CD4-positive, alpha-beta T cell treated with Interleukin-6 at 100 ng/mL for 8 hours (primary cell): ENCODE measurements at places on chromosomes 4 and X.

DNA sequence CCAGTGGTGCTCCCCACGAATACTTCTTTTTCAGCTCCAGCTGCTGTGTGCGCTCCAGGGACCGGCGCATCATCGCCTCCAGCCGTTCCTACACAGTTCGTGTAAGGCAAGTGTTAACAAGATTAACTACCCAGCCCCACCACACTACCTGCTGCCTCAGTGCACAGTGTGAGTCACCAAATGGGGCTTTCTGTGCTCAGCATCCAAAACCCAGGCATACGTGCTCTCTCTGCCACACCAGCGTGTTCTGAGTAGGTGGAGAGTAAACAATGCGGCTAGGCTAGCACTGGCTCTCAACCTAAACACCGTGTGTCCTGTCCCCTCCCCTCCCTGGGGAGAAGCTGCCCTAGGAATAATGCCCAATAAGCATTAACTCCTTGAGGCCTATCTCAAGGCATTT, 60.0 kb downstream of the MAP7D2 start:
- no peak for DNase-seq

- DNase-seq, result no peak
Observed at GRCh38 chr4:156293657-156294297, 340.1 kb upstream of the CTSO start.

DNA sequence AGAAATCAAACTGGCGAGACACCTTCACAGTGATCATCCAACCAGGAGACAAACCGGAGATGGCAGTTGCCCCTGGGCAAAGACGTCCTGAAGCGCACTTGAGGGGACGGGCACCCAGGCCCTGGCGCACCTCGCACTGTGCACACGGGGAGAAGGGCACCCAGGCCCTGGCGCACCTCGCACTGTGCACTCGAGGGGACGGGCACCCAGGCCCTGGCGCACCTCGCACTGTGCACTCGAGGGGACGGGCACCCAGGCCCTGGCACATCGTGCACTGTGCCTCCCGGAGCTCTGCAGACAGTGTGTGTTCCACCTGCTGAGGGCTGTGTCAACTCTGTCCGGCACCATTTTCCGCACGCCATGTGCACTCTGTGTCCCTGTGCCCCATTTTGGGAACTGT, 34.6 kb upstream of the CPLX1 start:
- no peak for DNase-seq

GRCh38 chr4:73895201-73896175, 26.3 kb downstream of the CXCL1 start:
- DNase-seq, result no peak

GRCh38 chr4:77510367-77510766, 95.3 kb upstream of the CXCL13 start:
- no peak for DNase-seq

GRCh38 chrX:17474892-17475291, 99.9 kb downstream of the NHS start:
- DNase-seq, result no peak

- peak; percentile 30 for DNase-seq
Observed at GRCh38 chr4:144174401-144175067, 34.0 kb upstream of the GYPA start.

DNA sequence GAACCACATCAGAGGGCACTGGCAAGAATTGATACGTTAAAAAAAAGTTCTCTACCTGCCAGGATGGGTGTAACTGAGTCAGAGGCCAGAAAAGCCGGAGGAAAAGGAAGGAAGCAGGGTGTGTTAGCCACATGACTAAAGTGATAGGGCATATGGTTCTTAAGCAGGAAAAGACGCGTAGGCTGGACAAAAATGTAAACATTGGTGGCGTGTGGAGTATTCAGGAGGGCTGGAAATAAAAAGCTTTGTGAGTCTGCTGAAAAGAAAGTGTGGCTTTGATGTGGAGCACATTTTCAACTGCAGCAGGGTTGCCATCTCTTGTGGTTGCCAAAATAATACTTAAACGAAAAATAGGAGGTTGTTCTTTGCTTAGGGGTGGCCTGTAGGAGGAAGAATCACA, 186.5 kb upstream of the RPL34 start:
- peak; percentile 78 for DNase-seq

- no peak for DNase-seq
Observed at GRCh38 chrX:111365770-111366325, 46.1 kb downstream of the DCX start.

- DNase-seq, result no peak
Observed at GRCh38 chrX:26409636-26410035, 193.7 kb downstream of the MAGEB5 start.

DNA sequence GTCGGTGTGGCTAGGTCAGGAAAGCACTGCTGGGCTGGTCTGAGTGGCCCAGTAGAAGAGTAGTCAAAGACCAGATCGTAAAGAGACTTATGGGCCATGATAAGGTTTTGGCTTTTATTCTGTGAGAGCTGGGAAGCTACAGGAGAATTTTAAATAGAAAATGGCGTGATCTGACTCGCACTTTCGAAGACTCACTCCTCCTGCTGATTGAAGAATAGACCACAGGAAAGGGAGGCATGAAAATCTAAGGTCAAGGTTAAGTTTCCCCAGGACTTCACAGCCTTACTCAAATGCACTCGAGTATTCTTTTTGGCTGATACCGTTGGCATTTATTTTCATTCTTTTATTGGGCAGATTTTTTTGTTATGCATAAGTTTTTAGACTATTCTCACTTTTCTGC, 231.4 kb upstream of the ANKRD50 start:
- DNase-seq, result no peak

DNA sequence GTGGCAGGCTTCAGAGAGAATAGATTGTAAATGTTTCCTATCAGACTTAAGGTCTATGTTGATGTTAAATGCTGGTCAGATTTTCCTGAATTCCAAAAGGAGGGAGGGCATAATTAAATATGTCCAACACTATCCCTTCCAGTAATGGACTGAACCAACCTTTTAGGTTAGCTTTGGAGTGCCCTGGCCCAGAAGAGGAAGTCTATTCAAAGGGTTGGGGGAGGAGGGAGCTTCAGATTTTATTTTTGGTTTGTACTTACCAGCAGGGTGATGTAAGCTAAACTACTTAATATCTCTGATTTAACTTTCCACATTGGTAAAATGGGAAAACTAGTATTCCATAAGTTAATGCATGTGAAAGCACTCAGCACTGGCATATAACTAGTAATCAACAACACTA, 91.1 kb downstream of the RBM46 start:
- DNase-seq, result no peak

- DNase-seq, result no peak
Observed at GRCh38 chrX:76014321-76014720, 158.5 kb upstream of the PBDC1 start.

GRCh38 chr4:100248476-100248875, 58.2 kb upstream of the DDIT4L start:
- DNase-seq, result no peak

DNA sequence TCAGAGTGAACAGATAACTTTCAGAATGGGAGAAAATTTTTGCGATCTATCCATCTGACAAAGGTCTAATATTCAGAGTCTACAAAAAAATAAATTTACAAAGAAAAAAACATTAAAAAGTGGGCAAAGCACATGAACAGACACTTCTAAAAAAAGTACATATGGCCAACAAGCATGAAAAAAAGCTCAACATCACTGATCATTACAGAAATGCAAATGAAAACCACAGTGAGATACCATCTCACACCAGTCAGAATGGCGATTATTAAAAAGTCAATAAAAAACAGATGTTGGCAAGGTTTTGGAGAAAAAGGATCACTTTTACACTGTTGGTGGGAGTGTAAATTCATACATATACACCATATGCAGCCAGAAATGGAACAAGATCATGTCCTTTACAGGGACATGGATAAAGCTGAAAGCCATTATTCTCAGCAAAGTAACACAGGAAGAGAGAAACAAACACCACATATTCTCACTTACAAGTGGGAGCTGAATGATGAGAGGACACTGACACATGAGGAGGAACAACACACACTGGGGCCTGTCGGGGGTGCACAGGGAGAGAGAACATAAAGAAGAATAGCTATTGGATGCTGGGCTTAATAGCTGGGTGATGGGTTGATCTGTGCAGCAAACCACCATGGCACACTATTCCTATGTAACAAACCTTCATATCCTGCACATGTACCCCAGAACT, 41.6 kb upstream of the ITM2A start:
- DNase-seq, result no peak

GRCh38 chr4:165827018-165827417, 46.0 kb upstream of the TLL1 start:
- DNase-seq, result no peak

- DNase-seq, result no peak
Observed at GRCh38 chrX:65148232-65148631, 172.0 kb upstream of the ZC4H2 start.

DNA sequence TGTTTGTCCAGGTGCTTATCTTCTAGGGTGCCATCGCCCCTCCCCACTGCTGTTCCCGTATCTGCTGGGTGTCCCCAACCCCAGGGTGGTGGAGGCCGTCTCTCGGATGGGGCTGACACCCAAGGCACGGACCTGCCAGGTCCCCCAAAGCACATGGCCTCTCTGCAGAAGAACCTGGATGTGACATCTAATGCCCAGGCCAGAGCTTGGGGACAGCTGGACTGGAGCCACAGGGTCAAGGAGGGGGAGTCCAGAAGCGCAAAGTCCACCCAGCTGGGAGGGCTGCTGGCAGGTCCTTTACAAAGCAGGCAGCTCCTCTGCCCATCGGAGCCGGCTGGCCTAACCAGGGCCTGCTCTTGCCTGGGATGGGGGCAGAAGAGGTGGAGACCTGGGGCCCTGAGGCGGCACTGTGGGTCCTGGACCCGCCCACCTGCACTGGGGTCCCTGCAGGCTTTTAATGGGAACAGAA, 751 bp upstream of the DOK7 start:
- DNase-seq, result no peak

DNA sequence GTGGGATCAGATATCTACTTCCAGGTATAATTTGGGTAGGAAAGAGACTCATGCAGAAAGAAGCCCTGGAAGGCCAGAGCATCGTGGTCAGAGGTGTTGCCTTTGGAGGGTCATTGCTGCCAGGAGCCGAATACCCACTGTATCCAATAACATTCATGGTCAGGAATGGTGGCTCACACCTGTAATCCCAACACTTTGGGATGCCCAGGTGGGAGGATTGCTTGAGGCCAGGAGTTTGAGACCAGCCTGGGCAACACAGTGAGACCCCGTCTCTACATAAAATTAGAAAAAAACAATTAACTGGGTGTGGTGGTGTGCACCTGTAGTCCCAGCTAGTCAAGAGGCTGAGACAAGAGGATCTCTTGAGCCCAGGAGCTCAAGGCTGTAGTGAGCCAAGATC, 10.9 kb upstream of the F11 start:
- DNase-seq, result no peak

GRCh38 chr4:189497516-189497915, 443.2 kb upstream of the FRG1 start:
- DNase-seq, result no peak

GRCh38 chrX:149898554-149898953, 17.6 kb downstream of the MAGEA8 start:
- no peak for DNase-seq

GRCh38 chr4:43457866-43458265, 565.4 kb downstream of the GRXCR1 start:
- no peak for DNase-seq

- DNase-seq, result no peak
Observed at GRCh38 chr4:53022513-53023100, 160.5 kb downstream of the RASL11B start.

DNA sequence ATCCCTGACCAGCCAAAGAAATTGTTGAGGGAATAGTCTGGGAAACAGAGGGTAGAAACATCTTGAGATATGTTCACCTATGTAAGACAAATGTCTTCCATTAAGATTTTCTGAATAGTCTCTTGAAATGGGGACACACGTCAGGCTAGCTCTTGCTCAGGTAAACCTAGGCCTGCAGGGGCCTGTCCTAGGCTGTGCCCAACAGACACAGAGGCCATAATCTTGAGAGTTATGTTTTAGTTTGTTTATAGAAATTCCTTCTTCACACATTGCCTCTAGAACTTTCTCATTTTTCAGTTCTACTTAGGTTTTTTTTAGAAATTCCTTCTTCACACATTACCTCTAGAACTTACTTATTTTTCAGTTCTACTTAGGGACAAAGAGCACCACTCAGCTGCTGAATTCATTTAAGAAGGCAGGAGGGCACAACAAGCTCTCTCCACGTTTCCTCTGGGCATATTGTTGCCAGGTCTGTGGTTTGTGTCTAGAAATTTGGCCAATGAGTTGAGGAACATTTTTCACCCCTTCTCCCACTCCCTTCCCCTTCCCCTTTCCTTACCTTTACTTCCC, 94.9 kb downstream of the ARHGAP24 start:
- DNase-seq, result no peak

DNA sequence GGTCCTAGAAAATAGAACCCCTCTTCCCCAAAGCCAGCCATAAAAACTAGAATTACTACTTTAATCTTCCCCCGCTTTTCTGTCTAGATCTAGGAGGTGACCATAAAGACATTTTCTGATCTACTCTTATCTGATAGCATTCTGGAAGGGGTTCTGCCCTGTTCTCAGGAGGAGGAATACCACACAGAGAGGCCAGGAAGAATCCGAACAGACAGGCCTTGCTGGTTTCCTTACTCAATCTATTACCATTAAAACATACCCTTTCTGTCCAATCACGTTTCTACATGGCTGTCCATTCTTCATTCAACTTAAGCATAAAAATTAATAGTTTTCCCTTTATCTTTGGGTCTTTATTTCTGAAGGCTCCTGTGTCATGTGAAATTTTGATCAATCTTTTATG, 198.7 kb downstream of the GPAT3 start:
- DNase-seq, result no peak

DNA sequence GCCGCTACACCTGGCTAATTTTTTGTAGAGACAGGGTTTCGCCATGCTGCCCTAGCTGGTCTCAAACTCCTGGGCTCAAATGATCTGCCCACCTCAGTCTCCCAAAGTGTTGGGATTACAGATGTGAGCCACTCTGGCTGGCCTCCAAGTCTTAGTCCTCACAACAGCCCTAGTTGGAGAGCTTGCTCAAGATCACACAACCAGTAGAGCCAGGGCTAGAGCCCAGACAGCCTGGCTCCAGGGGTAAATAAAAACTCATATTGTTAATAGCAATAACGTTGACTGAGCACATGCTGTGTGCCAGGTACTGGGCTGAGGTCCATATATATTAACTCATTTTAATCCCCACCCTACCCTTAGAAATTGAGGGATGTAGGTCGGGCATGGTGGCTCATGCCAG, 7.3 kb upstream of the JAKMIP1 start:
- no peak for DNase-seq

DNA sequence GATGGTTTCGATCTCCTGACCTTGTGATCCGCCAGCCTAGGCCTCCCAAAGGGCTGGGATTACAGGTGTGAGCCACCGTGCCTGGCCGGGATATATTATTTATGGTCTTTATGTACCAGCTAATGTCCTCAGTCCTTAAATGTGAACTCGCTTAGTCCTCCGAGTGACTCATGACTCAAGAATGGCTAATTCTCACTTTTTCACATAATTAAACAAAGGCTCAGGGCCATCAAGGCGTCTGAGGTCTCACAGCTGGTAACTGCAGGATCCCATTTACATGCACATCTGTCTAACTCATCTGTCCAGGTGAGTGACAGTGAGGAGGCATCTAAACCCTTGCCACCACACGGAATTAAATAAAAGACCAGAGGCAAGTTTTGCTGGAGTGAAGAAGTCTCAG, 73.5 kb downstream of the HS3ST1 start:
- DNase-seq, result no peak

GRCh38 chr4:11729548-11729947, 300.9 kb upstream of the HS3ST1 start:
- DNase-seq, result no peak

GRCh38 chr4:20338841-20339240, 87.1 kb downstream of the SLIT2 start:
- no peak for DNase-seq

GRCh38 chr4:142124874-142125273, 488.5 kb downstream of the IL15 start:
- DNase-seq, result no peak
